ENCODE measurements at places on chromosomes 7 and 10.

DNA sequence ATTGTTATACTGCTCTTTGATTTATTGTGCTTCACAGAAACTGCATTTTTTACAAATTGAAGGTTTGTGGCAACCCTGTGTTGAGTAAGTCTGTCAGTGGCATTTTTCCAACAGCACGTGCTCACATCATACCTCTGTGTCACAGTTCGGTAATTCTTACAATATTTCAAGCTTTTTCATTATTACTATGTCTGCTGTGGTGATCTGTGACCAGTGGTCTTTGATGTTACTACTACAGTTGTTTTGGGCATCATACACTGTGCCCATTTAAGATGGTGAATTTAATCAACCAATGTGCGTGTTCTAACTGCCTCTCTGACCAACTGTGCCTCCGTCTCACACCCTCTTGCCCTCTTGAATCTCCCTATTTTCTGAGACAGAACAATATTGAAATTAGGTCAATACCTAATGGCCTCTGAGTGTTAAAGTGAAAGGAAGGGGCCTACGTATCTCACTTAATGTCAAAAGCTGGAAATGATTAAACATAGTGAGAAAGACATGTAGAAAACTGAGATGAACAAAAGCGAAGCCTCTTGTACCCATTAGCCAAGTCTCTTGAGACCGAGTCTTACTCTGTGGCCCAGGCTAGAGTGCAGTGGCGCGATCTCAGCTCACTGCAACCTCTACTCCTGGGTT is 20.2 kb upstream of the ASL start:
- DNase-seq, result no peak

DNA sequence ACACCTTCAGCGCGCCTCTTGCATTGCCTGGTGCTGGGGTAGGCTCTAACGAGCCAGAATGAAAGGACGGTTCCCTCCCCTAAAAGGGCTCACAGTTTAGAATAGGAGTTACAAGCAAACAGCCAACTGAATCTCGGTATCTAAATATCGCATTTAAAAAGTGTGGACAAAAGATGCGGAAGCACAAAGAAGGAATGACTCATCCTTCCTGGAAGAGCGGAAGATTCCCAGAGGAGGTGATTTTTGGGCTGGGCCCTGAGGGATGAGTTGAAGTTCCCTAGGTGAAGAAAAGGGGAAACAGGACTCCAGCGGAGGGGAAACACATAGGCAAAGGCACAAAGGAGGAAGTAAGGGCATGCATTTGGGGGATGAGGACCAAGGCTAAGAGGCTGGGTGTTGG is 29.9 kb downstream of the SRRM3 start:
- DNase-seq, result no peak

DNA sequence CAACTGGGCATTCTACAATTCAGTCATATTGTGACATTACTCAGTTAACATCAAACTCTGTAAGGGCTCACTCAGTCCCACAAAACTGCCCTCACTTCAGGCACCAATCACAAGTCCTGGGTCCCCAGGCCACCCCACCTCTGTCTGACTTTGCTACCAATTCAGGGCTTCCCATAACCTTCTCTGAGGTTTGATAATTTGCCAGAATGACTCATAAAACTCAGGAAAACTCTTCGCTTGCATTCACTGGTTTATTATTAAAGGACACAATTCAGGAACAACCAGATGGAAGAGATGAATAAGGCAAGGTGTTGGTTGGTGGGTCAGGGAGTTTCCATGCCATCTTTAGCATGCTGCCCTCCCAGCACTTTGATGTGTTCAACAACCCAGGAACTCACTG is 41.3 kb downstream of the AVL9 start:
- no peak for DNase-seq

DNA sequence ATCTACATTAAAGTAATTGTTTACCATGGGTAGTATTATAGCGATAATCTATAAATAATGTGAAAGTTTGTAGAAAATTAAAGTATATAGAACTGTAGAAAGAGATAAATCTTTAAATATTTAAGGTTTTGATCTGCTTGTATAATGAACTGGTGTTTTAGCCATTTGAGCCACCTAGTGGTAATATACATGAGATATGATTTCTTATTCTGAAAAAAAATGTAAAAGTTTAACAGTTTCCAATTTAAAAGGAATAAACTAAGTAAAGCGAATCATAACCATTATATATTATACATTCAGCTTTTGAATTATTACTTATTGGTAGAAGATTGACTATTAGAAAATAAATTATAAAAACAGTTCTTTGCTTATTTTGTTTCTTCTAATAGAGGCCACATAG is 91.2 kb downstream of the OTUD1 start:
- DNase-seq, result no peak

- DNase-seq, result no peak
Observed at GRCh38 chr7:50352282-50352681, 47.8 kb downstream of the IKZF1 start.

GRCh38 chr10:60973086-60973485 is 29.1 kb upstream of the RHOBTB1 start:
- no peak for DNase-seq

- DNase-seq, result no peak
Observed at GRCh38 chr7:141944811-141945210, 2.0 kb downstream of the CLEC5A start.

DNA sequence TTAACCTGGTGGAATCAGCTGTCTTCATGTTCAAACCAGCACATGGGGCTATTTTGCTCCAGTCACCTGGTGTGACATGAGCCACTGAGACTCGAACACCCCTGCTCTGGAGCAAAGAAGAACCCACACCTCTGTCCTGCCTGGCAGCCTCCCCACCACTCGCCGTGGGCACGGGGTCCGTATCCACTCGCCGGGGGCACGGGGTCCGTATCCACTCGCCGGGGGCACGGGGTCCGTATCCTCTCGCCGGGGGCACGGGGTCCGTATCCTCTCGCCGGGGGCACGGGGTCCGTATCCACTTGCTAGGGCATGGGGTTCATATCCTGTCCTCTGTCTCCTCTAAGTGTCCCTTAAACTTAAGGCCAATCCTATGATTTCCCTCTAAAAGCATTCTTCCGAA is 558.7 kb downstream of the PTPRN2 start:
- no peak for DNase-seq

DNA sequence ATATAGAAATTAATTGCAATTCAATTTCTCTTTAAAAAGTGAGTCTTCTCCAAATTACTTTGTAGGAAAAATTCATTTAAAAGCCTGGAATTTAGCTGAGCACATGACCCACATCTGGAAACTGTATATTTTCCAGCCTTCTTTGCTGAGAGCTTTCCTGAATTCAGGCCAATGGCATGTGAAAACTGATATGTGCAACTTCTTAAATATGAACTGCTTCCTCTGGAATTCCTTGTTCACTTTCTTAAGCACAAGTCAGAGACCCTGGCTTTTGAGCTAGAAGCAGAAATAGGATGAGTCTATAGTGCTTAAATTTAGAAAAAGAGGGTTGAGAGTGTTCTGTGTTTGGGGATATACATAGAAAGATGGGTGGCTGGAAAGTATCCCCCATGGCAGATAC is 365.1 kb upstream of the MTPN start:
- DNase-seq, result no peak

DNA sequence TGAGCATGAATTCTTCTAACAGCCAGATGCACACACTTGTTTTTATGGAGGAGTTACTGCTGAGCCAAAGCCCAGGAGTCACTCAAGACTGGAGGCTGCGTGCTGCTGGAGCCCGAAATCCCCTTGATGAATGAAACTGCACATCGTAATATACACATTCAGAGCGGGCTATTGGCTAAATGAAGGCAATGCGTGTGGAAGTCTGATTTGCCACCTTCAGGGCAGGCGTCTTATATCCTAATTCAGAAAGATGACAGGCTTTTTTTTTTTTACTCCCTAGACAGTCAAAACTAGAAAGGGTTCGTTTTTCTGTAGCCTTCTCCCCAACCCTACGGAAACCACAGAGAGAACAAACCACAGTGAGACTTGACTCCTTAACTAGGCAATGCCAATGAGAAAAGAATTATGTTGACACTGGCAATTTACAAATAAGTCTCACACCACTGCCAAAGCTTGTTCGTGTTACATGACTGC is 227.2 kb upstream of the KLF14 start:
- DNase-seq, result peak; percentile 57

DNA sequence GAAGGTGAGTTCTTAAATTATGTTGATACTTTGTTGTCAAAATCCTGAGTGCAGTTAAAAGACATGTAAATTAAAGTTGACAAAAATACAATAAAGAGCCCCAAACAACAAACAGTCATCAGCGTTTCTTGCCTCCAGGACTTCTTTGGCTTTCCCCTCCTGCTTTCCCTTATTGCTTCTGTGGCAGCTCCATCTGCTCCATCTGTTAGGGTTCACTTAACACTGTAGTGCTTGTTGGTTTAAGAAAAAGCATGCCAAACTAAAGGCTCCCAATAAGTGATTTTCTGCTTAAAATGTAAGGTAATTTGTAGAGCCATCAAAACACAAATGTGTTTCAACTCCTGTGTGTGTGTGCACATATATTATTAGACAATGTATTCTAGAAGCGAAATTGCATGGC is 254.3 kb upstream of the GNAI1 start:
- no peak for DNase-seq

DNA sequence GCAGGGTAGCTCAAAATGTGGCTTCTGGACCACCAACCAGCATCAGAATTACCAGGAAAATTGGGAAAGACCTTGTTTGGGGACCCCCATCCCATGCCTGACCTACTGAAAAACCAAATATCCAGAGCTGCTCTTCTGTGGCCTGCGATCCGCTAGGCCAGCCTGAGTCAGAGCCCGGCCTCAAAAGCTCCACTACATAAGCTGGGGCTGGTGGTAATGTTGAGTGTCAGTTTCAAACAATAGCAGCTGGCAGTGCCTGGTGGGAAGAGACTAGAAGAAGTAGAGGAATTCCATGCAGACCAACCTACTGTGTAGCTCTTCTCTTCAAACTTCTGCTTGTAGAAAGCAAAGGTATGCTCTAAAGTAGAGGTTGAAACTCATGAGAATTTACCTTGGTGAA is 52.0 kb downstream of the KLRG2 start:
- no peak for DNase-seq

All from stimulated activated CD4-positive, alpha-beta T cell treated with anti-CD3 and anti-CD28 coated beads, TNF-alpha, amount 100 ng/mL, for 48 hours (primary cell).